ENCODE measurements at places on chromosomes 7 and 10.

GRCh38 chr7:18680576-18680975, 185.0 kb downstream of the HDAC9 start:
- DNase-seq: no peak

DNA sequence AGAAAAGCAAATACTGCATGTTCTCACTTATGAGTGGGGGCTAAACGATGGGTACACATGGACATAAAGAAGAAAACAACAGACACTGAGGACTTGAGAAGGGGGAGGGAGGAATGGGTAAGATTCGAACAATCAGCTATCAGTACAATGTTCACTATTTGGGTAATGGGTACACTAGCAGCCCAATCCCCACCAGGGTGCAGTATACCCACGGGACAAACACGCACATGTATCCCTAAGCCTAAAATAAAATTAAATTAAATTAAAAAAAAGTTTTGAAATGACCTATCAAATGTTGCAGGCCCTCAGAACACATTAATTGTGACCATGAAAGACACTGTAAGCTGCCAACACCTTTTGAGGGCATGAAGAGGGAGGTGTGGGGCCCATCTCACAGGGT, 316.0 kb downstream of the WDR37 start:
- DNase-seq: no peak

DNA sequence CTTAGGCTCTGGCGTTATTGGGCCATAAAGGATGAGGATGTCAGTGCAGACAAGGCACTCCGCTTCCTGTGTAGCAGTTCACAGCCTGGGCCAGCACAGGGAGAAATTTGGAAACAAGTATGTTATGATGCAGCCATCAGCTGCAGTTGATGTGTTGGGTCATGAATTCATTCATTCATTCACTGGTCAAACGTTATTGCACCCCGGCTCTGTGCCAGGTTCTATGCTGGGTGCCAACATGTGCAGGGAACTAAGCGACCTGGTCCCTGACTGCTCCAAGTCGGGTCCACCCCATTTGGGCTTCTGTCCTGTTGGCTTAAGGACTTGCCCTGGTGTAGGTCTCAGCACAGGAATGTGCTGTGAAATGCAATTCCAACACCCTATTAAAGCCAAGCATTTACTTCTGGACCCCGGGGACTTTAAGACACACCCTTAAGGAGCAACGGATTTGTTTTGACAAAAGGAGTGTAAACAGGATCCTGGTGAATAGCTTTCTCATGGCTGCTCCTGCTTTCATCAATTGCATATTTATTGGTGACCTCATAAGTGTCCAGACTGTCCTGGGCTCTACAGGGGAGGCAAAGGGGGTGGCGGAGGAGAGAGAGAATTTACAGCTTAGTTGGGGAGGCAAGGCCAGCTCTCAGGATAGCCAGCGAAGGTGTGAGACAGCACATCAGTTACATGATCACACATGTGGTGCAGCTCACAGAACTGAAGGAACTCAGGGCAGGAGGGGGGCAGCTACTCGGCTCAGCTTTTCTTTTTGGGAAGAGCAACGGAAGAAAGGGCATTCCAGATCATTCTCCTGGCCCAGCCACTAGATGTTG, 158.6 kb downstream of the GRK5 start:
- DNase-seq: no peak

GRCh38 chr7:140841166-140841715, 83.5 kb downstream of the BRAF start:
- DNase-seq: no peak

GRCh38 chr10:132899054-132899750, 43.2 kb downstream of the CFAP46 start:
- no peak for DNase-seq

- no peak for DNase-seq
Observed at GRCh38 chr7:90846192-90846591, 250.1 kb downstream of the CDK14 start.

DNA sequence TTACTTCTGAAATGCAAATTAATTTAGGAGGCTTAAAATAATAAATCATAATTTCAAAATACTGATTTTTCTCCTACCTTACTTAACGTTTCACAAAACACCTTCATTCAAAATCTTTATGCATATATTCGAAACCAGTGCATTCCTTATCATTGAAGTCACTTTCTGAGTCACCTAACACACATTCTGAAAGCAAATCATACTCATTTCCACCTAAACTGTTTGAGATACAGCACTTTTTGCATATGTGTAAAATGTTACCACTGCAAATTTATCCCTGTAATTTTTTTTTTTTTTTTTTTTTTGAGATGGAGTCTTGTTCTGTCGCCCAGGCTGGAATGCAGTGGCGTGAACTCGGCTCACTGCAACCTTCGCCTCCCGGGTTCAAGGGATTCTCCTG, 15.7 kb downstream of the PPP3CB start:
- DNase-seq: no peak

- DNase-seq: no peak
Observed at GRCh38 chr10:50439187-50439586, 184.6 kb downstream of the SGMS1 start.

DNA sequence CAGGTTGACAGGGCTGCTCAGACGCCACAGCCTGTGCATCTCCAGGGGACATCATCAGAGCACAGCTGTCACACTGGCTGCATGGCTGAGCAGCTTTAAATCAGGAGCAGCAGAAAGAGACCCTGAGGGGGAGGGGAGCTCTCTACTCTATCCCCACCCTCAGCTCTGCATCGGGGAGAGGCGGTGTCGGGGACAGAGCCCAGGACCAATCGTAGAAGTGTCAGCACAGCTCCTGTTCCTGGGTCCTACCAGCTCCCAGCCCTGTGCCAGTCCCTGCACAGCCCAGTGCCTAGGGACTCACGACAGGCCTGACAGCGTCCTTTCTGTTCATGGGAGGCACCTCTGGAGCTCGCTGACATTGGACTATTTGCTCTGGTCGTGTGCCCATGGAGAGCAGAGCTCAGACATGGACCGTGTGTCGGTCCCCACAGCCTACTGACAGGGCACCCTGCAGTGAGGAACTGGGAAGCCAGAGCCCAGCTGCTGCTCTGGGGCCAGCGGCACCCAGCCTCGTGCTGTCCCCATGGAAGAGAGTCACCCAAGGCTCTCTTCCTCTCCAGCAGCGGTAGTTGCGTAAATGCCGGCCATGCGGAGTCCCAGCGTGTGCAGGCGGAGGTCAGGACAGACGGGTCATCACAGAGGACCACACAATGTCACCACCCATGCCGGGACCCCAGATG, 20.4 kb upstream of the ANTXRL start:
- DNase-seq: no peak

DNA sequence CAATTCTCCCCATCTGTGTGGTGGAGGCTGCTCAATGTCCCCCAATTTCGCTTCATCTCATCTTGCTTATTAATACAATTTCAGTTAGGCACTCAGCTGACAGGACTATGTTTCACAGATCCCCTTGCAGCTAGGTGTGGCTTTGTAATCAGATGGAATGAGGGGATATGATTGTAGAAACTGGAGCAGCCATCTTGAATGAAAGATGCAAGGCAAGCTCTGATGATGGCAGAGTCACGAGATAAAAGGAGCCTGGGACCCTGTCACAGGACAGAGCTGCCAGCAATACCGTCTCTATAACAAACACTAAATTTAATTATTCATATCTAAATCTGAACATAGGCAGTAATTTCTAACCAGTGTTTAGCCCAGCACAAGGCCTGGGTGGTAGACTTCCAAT, 991 bp upstream of the DLD start:
- DNase-seq: no peak

- DNase-seq: no peak
Observed at GRCh38 chr10:114932225-114932624, 5.8 kb upstream of the TRUB1 start.

GRCh38 chr10:13873196-13873595, 286.4 kb downstream of the PRPF18 start:
- no peak for DNase-seq

- DNase-seq: no peak
Observed at GRCh38 chr7:3312583-3312982, 11.5 kb downstream of the SDK1 start.

GRCh38 chr7:18361756-18362155, 133.8 kb upstream of the HDAC9 start:
- no peak for DNase-seq

All from central memory CD8-positive, alpha-beta T cell (primary cell).